ENCODE measurements at places on chromosomes 13 and 19.

DNA sequence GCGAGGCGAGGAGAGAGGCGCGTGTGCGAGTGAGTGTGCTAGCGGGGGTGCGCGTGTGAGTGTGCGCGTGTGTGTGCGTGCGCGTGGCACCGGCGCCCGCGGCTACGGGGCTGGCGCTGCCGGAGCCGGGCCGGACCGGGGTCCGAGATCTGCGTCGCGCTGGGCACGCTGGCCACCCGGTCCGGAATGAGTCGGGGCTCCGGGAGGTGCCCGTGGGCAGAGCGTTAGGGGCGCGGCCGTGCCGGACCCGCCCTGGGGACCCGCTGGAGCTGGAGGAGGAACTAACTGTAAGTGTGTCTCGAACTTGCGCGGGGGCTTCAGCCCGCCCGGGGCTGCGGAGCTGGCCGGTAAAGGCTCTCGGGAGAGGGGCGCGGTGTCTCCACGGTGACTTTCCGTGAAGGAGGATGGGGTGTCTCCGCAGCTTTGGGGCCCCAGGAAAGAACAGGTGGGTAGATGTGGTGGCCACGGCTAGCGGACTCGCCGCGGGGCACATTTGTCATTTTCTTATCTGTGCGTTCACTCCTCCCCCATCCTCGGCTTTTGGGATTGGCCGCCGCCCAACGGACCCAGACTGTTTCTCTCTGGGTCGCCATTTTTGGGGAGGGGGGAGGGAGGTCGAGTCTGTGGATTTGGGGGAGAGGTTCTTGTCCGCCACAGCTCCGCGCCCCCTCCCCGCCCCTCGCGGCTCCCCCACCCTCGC lies 10.1 kb upstream of the SOX1 start:
- no peak for DNase-seq

GRCh38 chr13:50850445-50850844 lies 7.0 kb upstream of the DLEU7 start:
- DNase-seq, result no peak

DNA sequence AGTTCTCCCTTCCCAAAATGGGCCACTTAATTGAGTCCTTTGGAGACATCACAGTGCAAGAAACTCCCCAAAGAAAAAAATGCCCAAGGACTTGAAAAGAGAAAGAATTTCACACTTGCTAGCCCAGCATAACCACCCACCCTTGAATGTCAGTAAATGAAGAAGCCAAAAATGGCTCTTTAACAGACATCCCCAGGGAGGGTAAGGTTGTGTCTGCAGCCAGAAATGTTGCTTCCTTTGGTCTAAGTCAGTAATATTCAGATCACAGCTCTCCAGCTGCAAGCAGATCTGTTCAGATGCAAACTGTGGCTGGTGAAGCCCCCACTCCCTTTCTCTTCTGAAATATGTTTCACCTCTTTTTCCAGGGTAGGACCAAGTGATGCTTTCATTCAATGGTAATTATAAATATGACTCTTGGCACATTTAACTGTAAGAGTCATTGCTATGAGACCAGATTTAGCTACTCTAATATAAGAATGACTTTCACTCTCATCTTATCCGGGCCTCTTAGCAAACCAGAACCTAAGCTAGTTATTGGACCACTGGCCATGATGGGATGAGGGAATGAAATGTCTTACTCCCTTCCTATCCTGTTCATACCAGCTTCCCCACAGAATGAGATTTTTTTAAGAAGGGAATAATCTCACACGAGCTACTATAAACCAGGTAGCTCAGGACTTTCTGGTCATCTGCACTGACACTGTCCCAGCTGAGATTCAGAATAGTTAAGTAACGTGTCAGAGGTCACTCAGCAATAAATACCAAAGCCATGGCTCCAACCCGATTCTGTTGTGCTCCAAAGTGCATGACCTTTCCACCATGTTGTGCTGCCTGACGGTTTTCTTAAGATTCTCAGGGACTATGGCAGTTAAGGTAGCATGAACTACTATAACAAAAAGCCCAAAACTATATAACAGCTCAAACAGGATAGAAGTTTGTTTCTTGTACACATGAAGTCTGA lies 234.1 kb downstream of the FOXO1 start:
- no peak for DNase-seq

DNA sequence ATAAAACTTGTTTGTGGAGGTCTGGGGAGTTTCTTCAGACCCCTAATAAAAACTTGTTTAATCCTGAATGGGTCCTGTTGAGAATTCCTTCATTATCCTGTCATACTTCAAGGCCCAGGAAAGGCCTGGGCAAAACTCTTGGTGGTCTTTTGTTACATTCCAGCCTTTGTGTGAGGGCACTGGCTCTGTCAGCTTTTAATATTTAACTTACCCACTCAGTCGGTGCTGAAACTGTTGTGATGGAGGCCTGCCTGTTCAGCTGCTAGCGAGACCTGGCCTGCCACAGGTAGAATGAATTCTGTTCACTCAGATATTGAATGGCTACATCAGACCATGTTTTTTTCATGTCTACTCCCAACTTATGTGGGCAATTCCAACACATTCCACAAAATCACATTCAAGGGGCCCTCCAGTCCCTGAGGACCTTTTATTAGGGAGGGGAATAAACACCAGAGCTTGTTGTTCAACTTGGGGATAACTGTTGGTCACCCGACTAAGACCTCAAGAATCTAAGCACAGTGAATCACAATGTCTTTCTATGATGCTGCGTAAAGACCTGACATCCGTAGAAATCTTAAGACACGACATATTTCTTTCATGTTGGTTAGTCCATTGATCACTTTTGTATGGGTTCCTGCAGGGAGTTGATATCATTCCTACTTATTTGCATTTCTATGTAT lies 12.5 kb downstream of the NLRP8 start:
- DNase-seq, result no peak

- no peak for DNase-seq
These were observed 96.9 kb downstream of the WDFY2 start for GRCh38 chr13:51681037-51681678.

GRCh38 chr19:5827342-5827890 lies 12.1 kb downstream of the FUT6 start:
- DNase-seq, result no peak

GRCh38 chr13:26045142-26045541 lies 6.7 kb downstream of the SHISA2 start:
- DNase-seq, result no peak

DNA sequence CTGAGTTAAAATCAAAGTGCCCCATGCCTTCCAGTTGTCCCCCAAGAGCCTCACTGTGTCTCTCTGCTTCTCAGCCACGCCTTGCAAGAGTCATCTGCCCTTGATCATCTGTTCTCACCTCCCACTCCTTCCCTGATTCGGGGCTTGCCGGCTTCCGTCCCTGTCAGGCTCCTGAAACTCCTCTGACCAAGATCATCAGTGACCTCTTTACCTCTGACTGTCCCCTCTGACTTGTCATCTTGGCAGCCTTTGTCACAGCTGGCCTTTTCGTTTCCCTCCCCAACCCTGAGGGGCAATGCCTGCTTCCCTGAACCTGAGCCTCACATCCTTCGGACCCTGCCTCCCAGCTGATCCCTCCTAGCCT lies 66.3 kb downstream of the MAP4K1 start:
- peak; percentile 73 for DNase-seq

DNA sequence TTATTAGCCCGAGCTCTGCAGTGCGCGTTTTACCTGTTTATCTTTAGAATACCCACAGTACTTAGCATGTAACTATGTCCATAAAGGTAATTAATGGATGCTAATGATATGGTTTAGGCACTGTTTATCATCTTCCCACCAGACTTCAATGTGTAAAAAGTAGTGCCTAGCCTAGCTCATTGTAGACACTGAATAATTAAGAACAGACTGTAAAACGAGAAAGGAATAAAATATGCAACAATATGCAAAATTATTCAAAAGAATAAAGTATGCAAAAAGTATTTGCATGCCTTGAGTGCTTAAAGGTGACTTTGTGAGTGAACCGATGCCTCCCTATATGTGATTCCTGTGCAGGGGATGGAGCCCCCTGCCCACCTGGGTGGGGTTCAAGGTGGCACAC lies 35.7 kb upstream of the RNF113B start:
- no peak for DNase-seq

- no peak for DNase-seq
These were observed 220.8 kb downstream of the COG6 start for GRCh38 chr13:39876258-39876657.

DNA sequence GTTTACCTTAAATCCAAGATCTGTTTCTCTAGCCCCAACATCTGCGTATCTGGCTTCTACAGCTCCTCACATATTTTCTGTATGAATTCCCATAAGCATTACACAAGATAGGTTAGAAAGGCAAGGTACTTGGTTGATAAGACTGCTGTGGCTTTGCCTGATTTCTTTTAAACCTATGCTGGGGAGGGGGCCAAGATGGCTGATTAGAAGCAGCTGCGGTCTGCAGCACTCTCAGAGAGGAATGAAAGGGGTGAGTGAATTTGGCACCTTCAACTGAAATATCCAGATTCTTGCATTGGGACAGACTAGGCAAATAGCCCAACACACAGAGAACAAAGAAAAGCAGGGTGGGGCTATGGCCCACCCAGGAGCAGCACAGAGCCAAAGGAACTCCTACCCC lies 12.2 kb upstream of the DLEU7 start:
- DNase-seq, result no peak

GRCh38 chr13:110121422-110122083 lies 185.4 kb downstream of the COL4A1 start:
- DNase-seq, result no peak

GRCh38 chr13:46295491-46296114 lies 83.9 kb downstream of the LRRC63 start:
- no peak for DNase-seq

DNA sequence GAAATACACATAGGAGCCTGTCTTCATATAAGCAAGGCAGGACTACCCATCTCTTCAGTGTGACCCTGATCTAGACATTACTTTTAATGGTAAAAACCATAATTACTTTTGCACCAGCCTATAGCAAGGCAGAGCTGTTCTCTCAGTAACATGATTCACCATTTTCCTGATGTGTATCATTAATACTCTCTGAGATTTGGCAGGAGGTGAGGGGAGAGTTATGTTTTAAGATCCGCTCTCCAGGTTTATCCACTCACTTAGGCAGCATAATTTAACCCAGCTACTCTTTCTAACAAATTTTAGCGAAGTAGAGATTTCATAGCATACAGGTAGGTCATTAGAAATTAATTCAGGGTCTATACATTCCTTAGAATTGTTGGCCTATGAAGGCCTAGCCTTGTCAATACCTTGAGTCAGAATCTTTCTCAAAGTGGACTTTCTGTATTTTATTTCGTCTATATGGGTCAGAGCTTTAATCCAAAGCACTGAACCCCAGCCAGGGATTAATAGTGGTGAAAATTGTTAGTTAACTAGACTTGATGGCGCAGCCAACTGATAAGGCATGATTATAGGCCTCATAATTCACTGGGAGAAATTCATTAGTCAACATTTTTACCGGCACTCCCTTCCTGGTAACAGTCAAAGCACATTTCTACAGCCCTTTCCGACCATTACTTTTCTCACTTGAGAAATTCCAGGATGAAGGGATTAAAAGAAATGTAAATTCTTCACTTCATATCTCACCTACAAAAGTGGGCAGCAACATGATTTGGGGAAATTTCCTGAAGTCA lies 955.1 kb downstream of the DIAPH3 start:
- no peak for DNase-seq

- no peak for DNase-seq
These were observed 94.5 kb downstream of the TDRD3 start for GRCh38 chr13:60491531-60491930.

DNA sequence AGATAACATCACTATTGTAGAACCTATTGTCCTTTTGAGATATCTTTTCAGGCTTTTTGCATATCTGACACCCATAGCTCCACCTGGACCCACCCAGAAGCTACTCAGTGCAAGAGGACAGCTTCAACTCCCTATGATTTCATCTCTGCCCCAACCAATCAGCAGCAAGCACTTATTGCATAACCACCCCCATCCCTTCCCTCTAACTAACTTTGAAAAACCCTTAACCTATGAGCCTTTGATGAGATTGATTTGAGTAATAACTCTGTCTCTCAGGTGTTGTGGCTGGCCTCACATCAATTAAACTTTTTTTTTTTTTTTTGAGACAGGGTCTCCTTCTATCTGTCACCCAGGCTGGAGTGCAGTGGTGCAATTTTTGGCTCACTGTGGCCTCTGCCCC lies 13.4 kb upstream of the MTRF1 start:
- no peak for DNase-seq

DNA sequence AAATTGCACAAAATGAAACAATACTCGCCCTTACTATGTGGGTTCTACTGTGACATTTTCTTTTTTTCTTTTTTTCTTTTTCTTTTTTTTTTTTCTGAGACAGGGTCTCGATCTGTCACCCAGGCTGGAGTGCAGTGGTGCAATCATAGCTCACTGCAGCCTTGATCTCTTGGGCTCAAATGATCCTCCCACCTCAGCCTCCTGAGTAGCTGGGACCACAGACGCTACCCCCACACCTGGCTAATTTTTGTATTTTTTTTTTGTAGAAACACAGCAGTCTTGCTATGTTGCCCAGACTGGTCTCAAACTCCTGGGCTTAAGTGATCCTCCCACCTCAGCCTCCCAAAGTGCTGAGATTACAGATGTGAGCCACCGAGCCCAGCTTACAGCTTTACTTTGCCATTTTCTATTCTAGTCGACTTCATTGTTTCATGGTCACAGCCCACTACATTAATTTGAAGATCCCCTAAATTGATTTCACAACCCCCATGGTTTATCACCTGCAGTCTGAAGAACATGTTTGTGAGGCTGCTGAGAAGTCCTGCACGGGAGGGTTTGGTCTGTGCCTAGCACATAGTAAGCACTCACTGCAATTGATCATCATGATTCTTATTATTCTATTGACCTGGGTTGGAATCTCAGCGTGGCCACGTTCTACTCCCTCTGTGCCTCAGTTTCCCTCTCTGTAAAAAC lies 3.8 kb downstream of the BCL3 start:
- DNase-seq, result no peak

DNA sequence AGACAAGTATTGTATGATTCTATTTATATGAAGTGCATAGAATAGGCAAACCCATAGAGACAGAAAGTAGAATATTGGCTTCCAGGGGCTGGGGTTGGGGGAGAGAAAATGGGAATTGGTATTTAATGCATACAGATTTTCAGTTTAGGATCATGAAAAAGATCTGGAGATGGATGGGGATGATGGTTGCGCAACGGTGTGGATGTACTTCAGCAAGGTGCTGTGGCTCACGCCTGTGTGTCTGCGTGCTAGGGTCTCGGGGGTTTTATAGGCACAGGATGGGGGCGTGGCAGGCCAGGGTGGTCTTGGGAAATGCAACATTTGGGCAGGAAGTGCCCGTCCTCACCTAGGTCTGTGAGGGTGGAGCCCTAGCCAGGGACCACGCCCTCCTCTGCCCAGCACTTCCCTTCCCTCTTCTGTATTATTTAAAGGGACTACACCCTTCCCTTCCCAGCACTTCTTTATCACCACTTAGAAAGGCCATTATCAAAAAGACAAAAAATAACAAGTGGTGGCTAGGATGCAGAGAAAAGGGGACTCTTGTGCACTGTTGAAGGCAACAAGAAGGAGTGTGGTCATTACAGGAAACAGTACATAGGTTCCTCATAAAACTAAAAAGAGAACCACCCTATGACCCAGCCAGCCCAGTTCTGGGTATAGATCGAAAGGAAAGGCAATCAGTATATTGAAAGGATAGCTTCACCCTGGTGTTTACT lies 29.0 kb downstream of the LILRB4 start:
- no peak for DNase-seq

Data from activated CD8-positive, alpha-beta memory T cell treated with anti-CD3 and anti-CD28 coated beads, Interleukin-2, amount 50 U/mL, for 48 hours (primary cell).